ENCODE measurements at places on chromosomes 11 and 22. TPM values are rescaled to one million over a fixed set of nuclear protein-coding genes. Genes with fewer than 3 reads are reported as not detected.
A peak's percentile ranks its signal among the peaks of the same experiment; 100 is the strongest.

DNA sequence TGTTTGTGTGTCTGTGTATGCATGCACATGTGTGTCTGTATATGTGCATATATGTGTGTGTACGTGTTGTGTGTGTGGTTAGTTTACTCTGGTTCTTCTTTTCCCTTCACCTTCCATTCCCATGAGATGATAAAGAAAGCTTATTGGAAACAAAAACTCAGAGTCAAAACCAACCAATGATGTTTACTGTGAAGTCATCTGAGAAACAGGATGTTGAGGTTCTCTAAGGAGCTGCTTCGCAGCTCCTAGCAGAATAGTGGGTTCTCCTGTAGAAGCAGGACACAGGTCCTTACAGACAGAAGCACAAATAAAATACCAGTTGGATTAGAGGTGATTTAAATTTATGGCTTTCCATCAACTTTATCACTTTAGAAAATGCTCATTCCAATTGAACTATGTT lies 256.1 kb upstream of the PLET1 start:
- DNase-seq: no peak

The KRTAP5-1 gene
- not detected for total RNA-seq

GRCh38 chr11:30017445-30017895 lies 640 bp upstream of the KCNA4 start:
- DNase-seq: no peak

GRCh38 chr11:59841514-59841913 lies 3.8 kb downstream of the CBLIF start:
- DNase-seq: no peak

GRCh38 chr11:79794484-79795393 lies 353.9 kb upstream of the TENM4 start:
- DNase-seq: peak; percentile 78

- no peak for DNase-seq
Observed at GRCh38 chr11:134519390-134519750, 107.3 kb upstream of the B3GAT1 start.

GRCh38 chr11:102546427-102546826 lies 15.9 kb upstream of the MMP7 start:
- DNase-seq: no peak

The RAC2 gene
- total RNA-seq: 75.9 TPM

GRCh38 chr11:44746894-44747293 lies 20.1 kb downstream of the TSPAN18 start:
- no peak for DNase-seq

GRCh38 chr11:117874910-117875381 lies 1.5 kb downstream of the FXYD6 start:
- no peak for DNase-seq

DNA sequence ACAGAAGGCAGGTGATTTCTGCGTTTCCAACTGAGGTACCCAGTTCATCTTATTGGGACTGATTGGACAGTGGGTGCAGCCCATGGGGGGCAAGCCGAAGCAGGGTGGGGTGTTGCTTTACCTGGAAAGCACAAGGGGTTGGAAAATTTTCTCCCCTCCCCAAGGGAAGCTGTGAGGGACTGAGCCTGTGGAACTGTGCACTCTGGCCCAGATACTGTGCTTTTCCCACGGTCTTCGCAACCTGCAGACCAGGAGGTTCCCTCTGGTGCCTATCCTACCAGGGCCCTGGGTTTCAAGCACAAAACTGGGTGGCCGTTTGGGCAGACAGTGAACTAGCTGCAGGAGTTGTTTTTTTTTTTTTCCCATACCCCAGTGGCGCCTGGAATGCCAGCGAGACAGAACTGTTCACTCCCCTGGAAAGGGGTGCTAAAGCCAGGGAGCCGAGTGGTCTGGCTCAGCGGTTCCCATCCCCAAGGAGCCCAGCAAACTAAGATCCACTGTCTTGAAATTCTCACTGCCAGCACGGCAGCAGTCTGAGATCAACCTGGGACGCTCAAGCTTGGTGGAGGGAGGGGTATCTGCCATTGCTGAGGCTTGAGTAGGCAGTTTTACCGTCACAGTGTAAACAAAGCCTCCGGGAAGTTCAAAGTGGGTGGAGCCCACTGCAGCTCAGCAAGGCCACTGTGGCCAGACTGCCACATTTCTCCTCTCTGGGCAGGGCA lies 97.2 kb downstream of the JRKL start:
- peak; percentile 19 for DNase-seq

GRCh38 chr11:59759900-59760299 lies 4.7 kb downstream of the STX3 start:
- DNase-seq: no peak

The MGAT3 gene
- total RNA-seq: not detected

GRCh38 chr11:76159983-76160661 lies 46.2 kb downstream of the WNT11 start:
- no peak for DNase-seq

DNA sequence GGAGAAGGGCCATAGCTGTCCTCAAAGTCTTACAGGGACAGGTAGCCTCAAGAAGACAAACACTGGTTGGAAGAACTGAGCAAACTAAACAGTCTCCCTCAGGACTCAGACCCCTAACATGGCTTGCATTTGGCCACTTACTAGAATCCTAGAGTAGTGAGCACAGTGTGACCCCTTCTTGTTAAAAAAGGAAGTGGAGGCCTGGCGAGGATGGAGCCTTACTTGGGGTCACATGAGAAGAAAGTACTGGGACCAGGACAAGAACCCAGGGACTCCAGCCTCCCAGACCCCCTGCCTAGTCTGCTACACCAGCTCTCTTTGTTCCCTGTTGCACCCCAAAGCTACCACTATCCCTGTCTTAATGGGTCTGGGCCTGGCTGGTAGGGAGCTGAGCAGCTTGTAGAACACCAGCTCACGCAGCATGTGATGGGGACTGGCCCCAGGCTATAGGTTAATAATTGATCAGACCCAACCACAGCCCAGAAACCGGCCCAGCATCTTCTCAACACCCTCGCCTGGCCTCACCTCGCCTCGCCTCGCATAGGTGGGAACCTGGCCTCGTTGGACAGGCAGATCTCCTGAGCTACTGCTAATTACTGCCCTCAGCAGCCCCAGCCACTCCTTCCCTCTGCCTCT lies 17.6 kb downstream of the DGAT2 start:
- no peak for DNase-seq

DNA sequence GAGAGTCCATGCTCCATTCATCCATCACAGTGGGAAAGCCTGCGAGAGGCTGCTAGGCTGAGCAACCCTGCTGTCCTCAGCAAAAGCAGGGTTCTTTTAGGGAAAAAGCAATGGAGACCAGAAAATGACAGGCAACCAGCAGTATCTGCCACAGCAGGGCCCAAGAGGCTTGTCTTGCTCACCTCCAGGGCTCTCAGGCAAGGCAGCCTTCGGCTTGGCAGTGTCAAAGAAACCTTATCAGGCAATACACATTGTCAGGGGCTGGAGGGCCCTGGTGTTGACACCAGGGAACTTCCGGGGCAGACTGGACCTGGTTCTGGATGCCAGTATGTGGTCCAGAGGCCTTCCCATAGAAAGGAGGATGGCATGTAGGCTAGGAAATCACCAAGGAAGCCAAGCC lies 10.2 kb upstream of the TLCD5 start:
- DNase-seq: no peak
